H7 (cell line): ENCODE measurements at places on chromosomes 1 and 21. TPM values are rescaled to one million over a fixed set of nuclear protein-coding genes. Genes with fewer than 3 reads are reported as not detected.

GRCh38 chr1:180131510-180131909 is 23.2 kb upstream of the QSOX1 start:
- no peak for DNase-seq

DNA sequence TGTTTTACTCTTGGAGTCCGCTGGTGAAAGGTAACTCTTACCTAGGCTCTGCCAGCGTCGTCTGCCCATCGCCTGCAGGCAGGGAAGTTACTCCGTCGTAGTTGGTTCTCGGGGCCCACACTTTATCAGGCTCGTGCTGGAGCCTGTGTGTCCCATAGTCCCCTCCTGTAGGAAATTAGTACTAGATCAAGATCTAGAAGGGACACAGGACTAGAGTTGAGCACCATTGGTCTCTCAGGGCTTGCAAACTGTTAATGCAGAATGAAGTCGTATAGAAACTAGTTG is 940 bp downstream of the SRRM1 start:
- no peak for DNase-seq

GRCh38 chr1:215045698-215046308 is 36.7 kb upstream of the KCNK2 start:
- DNase-seq = no peak

- no peak for DNase-seq
These were observed 2.6 kb downstream of the E2F2 start for GRCh38 chr1:23528250-23528978.

BTBD8 gene
- total RNA-seq = 3.0 and 7.9 TPM in 2 replicates

LAPTM5 gene
- 0.26 and 0.28 TPM in 2 replicates for total RNA-seq

TFF2 gene
- not detected in 2 replicates for total RNA-seq

FAAH gene
- total RNA-seq = 12.6 and 19.8 TPM in 2 replicates

SPRR4 gene
- total RNA-seq = not detected in 2 replicates

RGS8 gene
- 2.3 and 14.2 TPM in 2 replicates for total RNA-seq
